ENCODE measurements at places on chromosomes 6 and 20.

GRCh38 chr20:46552460-46553420 is 2.3 kb upstream of the OCSTAMP start:
- DNase-seq: no peak

DNA sequence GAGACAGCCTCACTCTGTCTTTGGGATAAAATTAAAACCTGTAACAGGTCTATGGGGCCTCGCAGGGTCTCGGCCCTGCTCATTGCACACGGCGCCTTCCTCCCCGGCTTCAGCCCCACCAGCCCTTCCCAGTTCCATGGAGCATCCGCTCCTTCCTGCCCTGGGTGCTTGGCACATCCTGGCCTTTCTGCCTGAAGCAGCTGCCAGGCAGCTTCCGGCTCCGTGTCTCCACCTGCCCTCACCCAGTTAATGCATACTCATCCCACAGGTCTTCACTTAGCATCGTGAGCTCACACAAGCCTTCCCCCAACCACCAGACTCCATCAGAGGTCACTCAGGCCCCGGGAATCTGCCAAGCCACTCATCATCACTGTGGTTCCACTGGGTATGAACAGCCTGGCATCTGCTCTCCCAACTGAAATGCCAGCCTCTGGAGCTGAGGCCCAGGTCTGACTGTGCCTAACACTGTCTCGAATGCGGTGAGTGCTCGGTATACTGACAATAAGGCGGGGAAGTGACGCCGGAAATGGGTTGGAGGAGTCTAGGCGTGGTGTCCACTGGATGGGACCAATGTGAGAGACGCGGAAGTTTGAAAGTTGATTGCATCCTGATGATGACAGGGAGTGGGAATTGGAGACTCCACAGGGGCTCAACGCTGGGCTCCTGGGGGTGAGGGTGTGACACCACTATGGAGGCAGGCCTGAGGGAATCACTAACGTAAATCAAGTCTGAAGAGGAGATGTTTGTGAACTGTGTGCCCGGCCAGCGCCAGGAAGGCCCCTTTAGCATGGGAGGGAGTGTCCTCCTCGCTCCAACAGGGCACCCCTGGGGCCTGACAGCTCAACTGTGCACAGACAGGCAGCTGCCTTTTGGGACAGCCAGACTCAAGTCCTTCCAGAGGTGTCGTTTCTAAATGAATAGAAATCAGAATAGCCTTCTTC is 245.8 kb downstream of the TTLL2 start:
- no peak for DNase-seq

- DNase-seq: no peak
Measured at GRCh38 chr20:14009208-14009607, 13.9 kb downstream of the MACROD2 start.

DNA sequence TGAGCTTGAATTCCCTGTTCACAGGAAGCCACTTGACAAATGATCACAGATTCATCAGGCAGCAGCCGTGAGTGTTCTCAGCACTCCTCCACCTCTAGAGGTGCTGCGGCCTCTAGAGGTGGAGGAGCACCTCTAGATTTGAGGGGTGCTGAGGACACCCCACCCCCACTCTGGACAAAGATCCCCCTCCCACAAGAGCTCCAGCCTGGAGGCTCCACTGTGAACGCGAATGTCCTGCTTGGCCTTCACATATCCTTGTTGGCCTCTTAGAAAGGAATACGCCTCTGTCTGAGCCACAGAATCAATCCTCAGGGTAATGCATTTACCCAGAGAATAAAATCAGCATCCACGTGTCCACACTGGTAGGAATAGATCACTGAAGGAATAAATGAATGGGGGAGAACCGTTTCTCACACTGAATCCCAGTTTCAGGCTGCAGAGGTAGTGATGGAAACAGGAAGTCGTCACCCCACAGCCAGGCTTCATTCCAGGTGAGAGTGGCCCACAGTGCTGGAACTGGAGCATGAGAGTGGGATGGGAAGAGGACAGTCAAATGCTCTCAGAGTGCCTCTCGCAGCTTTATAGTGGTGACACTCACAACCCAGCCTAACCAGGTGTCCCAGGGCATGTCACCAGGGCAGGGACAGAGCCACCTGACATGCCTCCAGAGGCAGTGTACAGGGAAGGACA is 16.6 kb downstream of the NPEPL1 start:
- DNase-seq: no peak

DNA sequence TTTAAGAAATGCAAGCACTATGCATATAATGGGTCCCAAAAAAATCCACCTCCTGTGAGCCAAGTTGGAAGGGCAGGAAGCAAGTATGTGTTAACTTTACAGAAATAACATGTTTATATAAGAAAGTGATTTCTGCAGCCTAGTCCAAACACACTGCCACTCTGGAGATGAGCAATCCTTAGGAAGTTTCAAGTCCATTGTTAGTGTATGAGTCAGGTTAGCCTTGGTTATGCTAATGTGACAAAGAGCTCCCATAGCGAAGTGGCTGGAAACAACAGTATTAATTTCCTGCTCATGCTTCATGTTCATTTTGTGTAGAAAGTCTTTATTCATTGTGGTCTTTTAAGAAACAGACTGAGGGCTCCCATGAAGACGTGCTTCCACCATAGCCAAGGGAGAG is 121.4 kb downstream of the TBXT start:
- DNase-seq: no peak

DNA sequence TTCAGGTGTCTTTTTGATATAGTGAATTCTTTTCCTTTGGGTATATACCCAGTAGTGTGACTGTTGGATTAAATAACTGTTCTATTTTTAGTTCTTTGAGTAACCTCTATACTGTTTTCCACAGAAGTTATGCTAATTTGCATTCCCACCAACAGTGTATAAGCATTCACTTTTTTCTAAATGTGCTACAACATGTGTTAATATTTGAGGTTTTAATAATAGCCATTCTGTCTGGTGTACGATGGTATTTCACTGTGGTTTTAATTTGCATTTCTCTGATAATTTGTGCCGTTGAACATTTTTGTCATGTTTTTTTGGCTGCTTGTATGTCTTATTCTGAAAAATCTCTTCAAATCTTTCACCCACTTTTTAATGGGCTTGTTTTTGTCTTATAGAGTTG is 563.5 kb downstream of the GRIK2 start:
- no peak for DNase-seq

- DNase-seq: no peak
Measured at GRCh38 chr6:72446430-72446829, 175.4 kb upstream of the KCNQ5 start.

- no peak for DNase-seq
Measured at GRCh38 chr6:151303231-151303630, 63.5 kb downstream of the AKAP12 start.
